ENCODE measurements at places on chromosomes 5 and 9.
A peak's percentile ranks its signal among the peaks of the same experiment; 100 is the strongest.

DNA sequence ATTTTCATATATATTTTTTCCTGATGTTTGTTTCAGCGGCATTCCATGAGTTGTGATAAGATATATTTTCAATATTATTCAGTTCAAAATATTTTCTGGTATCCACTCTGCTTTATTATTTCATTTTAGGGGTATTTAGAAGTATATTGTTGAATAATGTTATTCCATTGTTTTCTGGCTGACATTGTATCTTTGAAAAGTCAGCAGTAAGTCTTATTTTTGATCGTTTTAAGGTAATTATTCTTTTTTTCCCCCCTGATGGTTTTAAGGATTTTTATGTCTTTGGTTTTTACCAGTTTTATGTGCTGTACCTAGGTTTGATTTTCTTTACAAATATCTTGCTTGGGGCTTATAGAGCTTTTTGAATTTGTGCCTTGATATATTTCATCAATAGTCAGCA, 6.6 kb upstream of the GLRA1 start:
- DNase-seq: no peak

DNA sequence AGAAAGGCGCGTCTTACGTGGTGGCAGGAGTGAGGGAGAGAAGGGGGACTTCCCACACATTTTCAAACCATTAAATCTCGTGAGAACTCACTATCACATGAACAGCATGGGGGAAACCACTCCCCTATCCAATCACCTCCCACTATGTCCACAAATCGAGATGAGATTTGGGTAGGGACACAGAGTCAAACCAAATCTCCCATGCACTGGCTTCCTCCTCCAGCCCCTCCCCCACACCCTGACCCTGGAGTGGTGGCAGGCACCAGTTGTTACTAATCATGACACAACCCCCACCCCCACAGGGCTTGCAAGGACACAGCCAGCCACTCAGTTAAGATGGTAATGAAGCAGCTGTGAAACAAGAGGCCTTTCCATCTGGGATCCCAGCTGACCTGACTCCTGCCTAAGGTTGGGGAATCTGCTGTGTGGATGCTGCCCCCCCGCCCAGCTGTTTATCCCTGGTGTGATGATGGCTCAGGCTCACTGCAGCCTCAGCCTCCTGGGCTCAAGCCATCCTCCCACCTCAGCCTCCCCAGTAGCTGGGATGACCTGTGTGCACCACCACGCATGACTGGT, 57.1 kb upstream of the FUBP3 start:
- DNase-seq: no peak

DNA sequence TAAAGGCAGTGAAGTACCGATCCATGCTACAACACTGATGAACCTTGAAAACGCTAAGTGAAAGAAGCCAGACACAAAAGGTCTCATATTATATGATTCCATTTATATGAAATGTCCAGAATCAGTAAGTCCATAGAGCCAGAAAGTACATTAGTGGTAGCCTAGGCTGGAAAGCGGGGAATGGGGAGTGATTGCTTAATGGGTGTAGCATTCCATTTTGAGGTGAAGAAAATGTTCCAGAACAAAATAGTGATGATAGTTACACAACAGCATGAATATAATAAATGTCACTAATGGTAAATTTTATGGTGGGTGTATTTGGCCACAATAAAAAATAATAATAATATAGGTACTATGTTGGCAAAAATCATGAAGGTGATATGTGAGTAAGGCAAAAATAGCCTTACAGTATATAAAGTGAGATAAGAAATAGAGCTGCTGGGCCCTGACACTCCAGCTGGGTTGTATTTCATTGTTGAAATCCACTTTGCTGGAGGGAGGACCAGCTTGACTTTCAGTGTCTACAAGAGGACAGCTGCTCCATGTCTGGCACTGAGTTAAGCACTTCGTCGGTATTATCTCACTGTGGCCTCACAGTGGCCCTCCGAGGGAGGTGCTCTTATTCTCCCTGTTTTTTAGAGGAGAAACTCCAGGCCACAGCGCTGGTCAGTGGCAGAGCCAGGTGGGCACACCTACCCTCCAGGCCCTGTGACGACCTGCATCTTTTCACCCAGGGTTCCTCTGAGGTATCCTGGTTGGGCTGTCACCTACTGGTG, 22.4 kb upstream of the ANGPTL2 start:
- no peak for DNase-seq

DNA sequence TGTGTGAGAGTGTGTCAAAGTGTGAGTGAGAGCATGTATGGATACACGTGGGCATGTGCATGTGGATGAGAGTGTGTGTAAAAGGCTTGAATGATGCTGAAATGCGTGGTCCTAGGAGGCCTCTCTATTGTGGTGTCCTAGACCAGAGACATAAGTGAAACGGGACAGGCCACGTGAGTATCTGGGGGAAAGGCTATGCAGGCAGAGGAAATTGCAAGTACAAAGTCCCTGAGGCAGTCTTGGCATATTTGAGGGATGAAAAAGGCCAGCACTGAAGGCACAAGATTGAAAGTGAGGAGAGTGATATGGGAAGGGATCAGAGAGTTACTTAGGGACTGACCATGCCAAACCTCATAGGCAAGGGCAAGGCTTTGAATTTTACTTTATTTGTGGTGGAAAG, 67.2 kb upstream of the CCDC152 start:
- DNase-seq: no peak

DNA sequence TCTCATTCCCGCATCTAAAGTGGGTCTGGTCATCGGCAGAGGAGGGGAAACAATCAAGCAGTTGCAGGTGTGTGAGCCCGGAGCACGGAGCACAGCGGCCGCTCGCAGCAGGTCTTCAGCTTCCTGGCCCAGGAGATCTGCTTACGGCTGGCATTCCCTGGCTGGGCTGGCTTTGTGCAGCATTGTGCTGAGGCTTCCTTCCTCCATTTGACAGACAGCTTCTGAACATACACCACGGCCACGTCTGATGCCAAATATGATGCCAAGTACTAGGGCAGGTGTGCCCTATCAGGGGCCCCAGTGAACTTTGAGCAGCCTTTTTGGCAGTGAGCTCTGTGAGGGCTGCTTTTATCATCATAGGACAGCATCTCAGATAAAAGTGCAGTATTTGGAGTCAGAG, 37.1 kb downstream of the FUBP3 start:
- no peak for DNase-seq

- no peak for DNase-seq
These were observed 3.8 kb downstream of the ATP6V1G1 start for GRCh38 chr9:114591291-114591787.

GRCh38 chr5:174839196-174839595, 114.8 kb downstream of the MSX2 start:
- no peak for DNase-seq

- no peak for DNase-seq
These were observed 31.2 kb downstream of the SEMA4D start for GRCh38 chr9:89466451-89467277.

DNA sequence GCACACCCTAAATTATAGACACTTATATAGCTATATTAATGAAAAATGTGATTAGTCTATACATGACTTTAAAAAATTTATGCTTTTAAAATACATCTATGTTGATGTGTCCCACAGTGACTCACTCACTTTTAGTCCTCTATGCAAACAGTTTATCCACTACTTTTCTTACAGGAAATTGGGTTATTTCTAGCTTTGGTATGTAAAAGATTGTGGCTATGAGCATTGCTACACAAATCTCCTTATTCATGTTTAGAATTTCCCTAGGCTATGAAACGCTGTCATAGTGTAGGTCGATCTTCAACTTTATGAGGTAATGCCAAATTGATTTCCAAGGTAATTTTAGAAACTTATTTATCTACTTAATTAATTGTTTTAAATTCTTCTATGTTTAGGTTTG, 687.4 kb downstream of the PRR16 start:
- DNase-seq: no peak

DNA sequence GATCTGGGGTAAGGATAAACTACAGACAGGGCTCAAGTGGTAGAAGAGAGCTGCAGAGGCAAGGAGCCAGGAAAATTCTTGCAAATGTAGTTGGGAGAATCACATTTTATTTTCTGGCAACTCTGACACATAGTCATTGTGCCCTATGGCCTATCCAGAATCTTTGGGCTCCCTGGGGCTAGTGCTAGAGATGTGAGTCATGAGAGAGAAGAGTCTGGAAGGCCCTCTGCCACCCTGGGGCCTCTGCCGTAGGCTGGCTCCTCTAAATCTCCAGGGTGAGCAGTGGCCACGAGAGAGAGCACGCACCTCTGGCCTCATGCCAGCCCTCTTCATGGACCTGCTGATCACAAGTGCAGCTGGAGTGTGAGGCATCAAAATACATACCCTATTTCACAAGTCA, 74.3 kb upstream of the SSBP2 start:
- no peak for DNase-seq

DNA sequence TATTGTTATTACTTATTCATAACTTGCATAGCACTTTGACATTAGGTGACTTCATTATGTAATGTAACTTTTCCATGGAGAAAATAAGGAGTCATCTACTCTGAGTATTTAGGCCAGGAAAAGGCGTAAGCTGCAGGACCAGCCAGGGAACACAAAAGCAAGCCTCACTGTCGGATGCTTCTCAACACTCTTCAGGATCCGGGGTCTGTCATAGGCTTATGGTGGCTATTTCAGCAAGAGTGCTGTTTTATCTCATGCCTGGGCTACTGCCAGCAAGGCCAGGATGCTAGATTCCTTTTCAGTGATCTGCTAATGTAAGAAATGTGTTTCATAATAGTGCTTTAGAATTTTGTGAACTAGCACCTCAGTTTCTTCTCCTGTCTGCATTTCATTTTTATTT, 162.4 kb downstream of the CHSY3 start:
- no peak for DNase-seq

DNA sequence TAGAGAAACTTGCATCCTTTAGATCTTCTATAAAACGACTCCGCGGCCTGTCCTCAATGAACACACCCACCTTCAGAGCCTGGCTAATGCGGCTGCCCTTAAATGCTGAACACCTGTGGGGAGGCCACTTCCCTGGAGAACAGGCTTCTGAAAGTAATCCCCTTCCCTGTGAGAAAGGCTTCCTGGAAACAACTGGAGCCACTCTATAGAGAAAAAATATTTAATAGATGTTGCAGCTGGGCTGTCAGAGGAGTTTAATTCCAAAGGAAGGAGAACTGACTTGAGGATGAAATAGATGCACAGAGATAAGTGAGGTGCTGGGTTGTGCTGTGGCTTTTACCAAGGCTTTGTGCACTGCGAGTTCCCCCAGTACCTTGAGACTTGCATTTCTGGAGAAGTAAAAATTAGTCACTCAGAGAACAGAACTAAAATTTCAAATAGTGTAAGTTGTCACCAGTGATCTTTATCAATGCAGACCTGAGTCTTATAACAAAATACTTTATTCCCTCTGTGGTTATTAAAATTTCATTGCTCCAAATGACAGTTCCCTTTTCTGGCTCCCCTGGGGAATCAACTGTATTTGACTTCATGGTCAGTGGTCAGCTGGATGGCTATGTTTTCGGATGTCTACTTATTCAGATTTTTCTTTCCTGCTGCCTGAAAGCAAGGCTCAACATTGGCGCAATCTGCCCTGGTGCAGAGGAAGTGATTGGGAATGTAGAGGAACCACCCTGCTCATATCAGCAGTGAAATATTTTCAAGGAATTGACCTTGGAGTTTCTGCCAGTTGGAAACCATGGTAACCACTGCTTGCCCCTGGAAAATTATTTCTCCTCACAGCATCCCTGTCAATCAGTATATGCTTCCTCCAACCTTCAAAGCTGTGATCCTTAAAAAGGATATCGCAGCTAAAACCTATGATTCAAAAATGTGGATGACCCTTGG, 238.8 kb downstream of the SMARCA2 start:
- DNase-seq: no peak

GRCh38 chr5:7856855-7857254, 5.9 kb upstream of the CFAP90 start:
- no peak for DNase-seq

DNA sequence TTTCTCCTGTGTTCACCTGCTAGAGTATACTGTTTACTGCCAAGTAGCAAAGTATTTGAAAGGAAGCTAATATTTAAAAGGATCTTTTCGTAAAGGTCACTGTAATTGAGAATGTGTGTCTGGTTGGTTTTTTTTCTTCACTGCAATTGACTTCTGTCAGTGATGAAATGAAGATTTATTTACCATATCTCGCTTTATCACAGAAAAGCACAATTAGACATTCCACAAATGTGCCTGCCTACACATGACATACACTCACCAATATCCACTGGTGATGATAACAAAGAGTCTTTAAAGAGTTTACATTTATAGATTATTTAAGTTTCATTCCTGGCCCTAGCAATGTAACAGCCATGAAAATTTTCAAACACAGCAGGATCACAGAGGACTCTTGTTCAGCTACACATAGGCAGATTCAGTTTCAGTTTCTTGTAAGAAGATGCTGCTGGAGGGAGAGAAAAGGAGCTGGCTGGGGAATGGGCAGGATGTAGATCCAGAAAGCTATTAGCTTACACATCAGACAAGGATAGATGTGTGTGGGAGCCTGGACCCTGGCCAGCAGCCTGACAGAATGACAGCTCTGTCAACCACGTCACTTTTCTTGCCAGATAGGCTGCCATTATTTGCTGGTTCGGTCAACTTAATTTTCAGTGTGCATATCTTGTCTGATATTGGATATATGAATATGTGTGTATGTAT, 104.0 kb downstream of the GDNF start:
- peak; percentile 30 for DNase-seq

DNA sequence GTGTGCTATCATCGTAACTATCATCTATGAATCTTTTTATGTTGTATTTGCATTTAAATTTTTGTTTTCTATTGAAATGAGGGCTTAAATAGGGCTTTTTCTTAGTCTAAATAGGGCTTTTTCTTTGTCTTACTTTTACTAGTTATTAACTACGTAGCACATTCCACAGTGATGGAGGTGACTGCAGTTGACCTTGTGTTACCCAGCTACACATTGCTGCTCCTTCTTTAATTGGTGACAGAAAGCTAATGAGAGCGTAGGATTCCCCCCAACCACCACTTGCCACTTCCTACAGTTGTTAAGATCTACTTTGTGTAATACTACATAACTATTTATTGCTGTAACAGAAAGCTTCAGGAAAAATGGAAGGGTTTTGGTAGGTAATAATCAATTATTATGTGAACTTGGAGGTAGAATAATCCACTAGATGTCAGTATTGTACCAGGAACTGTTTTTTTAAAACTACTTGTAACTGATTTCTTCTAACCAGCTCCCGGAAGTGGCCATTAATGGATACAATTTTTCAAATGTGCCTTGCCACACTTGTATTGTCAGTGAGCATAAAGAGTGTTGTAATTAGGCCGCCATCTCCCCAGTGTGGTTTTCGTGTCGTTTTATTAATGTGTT, 18.0 kb downstream of the MTRR start:
- no peak for DNase-seq

- no peak for DNase-seq
These were observed 1145.3 kb downstream of the EFNA5 start for GRCh38 chr5:106525438-106525837.

GRCh38 chr5:59819806-59820205, 73.7 kb downstream of the PDE4D start:
- no peak for DNase-seq

- DNase-seq: no peak
These were observed 206.3 kb upstream of the GDNF start for GRCh38 chr5:38046103-38046502.

Measured in nucleus accumbens (tissue), 56 donors.